PC-3 (cell line): ENCODE measurements at places on chromosomes 2 and 18. TPM values are rescaled to one million over a fixed set of nuclear protein-coding genes. Genes with fewer than 3 reads are reported as not detected.

DSG1 gene
- total RNA-seq = not detected in 2 replicates

KCNE4 gene
- not detected in 2 replicates for total RNA-seq

- peak; percentile 25 for DNase-seq
These were observed 193.1 kb downstream of the ZEB2 start for GRCh38 chr2:144326825-144327224.

CEP76 gene
- 13.5 and 25.1 TPM in 2 replicates for total RNA-seq

DNA sequence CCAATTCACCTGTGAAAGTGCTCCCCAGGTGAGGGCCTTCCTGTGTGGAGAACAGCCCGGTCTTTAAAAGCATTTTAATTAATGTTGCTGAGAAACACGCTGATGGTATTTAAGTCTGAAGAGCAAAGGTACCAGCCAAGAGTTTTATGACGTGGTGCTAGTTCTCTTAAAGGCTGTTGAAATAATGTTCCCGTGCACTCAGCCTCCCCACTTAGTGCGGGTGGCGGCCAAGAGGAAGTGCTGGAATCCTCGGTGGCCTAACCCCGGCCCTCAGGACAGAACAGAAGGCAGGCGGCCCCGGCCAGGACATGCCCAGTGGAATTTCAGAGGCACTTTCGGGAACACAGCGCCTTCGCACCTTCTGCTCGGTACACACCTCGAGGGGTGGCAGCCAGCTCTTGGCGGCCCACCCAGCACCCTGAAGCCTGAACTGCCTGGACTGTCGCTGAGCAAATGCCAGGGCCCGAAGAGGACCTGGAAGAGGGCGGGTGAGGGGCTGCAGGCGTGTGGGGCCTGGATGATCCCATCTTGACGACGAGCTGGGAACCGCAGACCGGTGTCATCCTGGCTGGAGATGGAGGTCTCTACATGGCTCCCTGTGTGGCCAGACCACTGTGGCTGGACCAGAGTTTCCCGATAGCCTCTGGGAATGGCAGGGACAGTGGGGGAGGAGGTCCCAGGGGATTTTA lies 142.9 kb downstream of the ASB1 start:
- DNase-seq = no peak

ANKRD30B gene
- total RNA-seq = 0.35 and 0.51 TPM in 2 replicates

MRPL33 gene
- total RNA-seq = 95.7 and 110 TPM in 2 replicates

DNA sequence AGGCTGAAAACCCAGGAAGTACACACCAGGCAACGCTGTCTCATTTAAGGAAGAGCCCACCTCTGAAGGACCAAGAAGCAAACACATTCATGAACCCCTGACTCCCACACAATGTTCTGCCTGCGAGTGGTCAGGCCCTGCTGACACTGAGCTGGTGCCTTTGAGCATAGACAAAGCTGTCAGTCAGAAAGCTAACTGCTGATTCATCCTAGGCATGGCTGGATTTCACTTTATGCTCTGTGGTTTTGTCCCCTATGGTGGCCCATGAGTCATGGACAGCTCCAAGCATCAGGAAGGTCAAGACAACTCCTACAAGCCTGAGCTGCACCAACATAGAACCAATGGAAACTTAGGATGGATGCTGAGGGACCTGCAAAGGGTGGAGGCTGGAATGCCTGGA lies 78.9 kb downstream of the UXS1 start:
- peak; percentile 88 for DNase-seq

DNA sequence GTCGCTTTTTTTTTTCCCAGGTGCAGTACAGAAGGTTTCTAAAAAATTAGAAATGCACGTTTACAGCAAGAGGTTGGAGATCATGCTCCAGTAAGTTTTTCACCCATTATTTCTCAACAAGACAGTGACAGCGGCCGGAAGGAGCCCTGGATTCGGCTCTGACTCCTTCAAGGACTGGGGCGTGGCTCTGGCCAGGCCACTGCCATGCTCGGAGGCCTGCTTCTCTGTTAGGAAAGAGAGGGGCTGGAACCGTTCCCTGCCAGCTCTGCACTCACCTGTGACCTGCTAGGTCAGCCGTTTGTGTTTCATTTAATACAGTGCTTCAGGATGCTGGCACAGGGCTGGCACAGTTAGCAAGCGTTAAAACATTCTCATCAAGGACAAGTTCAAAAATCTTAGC lies 6.7 kb upstream of the IAH1 start:
- DNase-seq = no peak

- no peak for DNase-seq
These were observed 10.6 kb downstream of the CFLAR start for GRCh38 chr2:201126308-201127151.
